Stimulated activated CD4-positive, alpha-beta T cell treated with anti-CD3 and anti-CD28 coated beads, Interleukin-15, amount 100 ng/mL, for 48 hours (primary cell): ENCODE measurements at places on chromosomes 1 and 21.

DNA sequence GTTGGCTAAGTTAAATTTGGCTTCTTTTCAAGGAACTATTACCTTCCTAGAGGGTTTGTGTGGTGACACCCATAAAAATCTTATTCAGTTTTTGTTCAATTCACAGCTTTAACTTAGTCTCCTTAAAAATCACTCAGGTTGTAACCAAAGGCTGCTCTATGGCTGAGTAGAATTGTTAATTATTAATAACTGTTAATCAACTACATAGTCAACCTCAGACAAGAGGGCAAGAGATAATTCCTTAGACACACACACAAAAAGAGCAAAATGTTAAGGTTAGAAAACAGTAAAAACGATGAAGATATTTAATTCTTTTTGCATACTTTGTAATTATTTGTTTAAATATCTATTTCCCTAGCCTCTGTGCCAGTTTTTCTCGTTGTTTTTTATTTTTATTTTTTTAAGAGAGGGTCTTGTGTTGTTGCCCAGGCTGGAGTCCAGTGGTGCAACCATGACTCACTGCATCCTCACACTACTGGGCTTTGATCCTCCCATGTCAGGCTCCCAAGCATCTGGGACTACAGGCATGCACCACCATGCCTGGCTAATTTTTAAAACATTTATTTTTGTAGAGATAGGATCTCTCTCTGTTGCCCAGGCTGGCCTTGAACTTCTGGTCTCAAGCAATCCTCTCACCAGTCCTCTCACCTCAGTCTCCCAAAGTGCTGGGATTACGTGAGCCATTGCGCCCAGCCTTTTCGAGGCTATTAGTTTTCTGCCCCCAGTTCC, 215.2 kb downstream of the DISC1 start:
- DNase-seq = no peak

DNA sequence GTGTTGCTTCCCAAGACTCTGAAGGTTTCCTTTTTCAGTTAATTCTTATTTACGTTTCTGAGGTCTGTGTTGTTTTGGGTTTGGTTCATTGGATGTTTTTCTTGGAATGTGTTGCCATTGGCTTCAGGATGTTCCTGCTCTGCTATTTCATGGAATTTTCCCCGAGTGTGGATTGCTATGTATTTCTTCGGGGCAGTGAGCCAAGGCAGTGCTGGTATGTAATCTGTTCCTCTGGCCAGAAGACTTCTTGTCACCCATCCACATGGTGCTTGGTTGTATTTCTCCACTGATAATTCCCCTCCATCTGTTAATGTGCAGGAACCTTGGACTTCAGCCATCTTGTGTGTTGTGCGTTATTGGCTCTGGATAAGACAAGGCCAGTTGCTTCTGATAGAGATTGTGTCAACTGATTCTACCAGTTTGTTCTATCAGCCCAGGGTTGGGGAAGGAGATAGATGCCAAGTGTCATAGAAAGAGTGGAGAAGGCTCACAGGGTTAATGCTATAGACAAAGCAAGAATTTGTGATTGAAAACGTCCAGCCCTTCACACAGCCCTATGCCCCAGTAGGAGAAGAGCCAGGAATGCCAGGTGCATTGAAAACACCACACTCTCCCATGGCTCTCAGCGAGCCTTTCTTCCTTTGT, 505.2 kb downstream of the PLPP3 start:
- no peak for DNase-seq

GRCh38 chr1:9691691-9692090, 40.2 kb downstream of the PIK3CD start:
- no peak for DNase-seq

DNA sequence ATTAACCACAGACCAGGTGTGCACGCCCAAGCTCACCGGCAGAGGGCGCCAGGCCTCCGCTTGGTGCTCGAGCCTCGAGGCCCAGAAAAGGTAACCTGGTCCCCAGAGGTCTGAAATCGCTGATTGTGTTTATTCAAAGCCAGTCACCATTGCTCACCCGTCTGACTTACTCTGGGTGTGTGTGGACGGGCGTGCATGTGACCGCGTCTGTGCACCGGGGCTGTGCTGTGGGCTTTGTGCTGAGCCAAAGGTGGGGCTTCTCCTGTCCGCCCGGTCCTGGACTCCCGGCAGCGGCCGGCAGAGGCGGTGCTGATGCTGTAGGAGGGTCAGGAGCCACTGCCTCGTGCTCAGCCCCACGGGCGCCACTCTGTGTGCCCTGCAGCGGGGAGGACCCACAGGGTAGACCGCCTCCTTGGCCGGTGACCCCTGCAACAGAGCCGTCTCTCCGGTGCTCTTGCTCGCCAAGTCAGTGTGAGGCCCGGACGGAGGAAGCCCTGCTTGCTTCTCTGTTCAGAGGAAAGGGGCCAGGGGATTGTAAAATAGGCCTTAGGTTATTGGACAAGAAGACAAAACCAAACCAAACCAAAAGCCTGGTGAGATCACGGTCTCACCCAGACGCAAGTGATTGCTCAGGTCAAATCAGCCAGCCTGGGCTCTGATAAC, 32.0 kb upstream of the BTG2 start:
- DNase-seq = peak; percentile 84

GRCh38 chr1:3356827-3357460, 97.5 kb upstream of the ARHGEF16 start:
- DNase-seq = no peak

GRCh38 chr1:225506727-225507126, 78.9 kb upstream of the LBR start:
- DNase-seq = no peak

DNA sequence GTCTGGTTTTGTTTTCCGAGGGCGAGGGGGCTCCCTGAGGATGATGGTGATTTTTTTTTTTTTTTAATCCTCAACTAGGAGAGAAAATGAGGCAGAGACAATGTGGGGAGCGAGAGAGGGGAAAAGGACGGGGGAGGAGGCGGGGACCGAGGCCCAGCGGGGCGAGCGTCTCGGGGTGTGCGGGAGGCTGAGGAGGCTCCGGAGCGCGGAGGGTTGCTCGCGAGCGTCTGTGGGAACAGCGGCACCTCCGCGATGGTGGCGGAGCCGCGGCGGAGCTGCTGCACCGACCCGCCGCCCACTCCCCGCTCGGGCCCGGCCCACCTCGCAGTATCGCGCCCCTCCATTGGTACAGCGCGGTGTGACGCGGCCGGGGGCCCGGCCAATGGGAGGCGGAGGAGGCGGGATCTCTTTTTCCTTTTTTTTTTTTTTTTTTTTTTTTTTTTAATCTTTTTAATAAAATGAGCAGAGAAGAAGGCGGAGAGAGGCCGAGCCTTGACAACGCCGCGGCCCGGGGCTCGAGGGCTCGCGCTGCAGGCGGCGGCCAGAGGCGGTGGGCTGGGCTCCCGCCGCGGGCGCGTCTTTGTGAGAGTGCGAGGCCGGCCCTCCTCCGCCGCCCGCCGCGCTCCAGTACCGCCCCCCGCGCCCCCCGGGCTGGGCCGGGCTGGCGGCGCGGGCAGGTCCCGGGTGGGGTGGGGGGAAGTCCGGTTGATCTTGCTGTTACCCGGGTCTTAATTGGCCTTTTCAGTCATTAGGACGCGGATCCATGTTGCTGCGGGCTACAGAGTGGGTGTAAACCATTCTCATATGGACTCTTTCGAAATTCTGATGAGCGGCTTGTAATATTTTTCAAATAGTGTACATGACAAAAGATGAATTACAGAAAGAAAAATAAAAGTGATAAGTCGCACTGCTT, at the start of gene RERE:
Gene RERE, minus strand, starts transcription at position 229 of the 913 bp plus-strand sequence.
- peak; percentile 94 for DNase-seq

DNA sequence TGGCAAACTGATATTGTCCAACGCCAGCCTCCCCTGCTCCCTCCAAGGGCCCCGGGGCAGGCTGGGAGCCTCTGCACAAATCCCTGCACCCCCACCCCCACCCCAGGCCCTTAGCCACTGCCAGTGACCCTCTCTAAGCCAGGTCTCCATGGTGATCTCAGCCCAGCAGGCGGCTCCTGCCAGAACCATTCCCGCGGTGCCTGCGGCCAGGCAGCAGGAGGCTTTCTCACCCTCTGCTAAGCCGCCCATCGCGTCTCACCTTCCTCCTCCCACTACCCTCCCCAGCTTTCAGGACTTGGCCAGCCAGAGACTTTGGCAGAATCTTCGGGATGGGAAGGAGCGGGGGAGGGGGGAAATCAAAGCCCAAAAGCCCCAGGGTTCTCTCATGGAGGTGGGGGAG, 46.8 kb upstream of the WASF2 start:
- DNase-seq = no peak

GRCh38 chr1:9903801-9904527, 6.1 kb downstream of the CTNNBIP1 start:
- no peak for DNase-seq

DNA sequence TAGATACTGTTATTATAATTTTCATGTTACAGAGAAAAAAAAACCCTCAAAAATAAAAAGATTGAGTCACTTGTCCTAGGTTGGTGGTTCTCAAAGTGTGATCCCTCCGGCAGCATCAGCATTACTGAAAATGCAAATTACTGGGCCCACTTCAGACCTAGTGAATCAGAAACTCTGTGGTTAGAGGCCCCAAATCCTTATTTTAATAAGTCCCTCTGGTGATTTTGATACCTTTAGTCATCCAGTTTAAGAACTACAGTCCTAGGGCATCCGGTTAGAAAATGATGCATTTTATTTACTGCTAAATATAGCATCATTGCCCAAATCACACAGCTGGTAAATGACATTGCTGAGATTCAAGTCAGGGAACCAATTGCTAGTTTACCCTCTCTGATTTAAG, 203.7 kb upstream of the RUNX1 start:
- no peak for DNase-seq

DNA sequence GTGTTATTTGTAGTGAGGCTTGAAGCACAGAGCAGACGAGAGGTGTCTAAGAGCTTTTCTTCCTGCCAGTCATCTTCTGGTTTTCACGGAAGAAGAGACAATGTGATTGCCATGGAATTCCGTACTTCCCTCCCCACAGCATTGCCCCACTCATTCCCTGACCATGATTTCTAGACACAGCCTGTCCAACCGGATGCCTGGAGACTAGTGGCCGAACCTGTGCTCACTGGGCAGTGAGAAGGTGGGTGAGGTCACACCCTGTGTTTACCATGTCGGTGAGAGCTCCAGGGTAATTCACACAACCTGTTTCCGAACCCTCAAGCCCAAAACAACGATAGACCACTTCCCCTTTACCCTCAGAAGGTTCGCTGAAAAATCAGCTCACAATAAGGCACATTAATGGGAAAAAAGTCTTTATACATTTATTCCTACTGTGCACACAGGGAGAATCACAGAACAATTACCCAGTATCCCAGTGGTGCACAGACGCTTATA, 271.9 kb upstream of the FMN2 start:
- no peak for DNase-seq

GRCh38 chr1:157407917-157408525, 144.3 kb downstream of the FCRL5 start:
- no peak for DNase-seq

GRCh38 chr1:207919523-207920170, 8.7 kb upstream of the CD34 start:
- no peak for DNase-seq

GRCh38 chr1:235898126-235898525, 31.4 kb upstream of the LYST start:
- no peak for DNase-seq

DNA sequence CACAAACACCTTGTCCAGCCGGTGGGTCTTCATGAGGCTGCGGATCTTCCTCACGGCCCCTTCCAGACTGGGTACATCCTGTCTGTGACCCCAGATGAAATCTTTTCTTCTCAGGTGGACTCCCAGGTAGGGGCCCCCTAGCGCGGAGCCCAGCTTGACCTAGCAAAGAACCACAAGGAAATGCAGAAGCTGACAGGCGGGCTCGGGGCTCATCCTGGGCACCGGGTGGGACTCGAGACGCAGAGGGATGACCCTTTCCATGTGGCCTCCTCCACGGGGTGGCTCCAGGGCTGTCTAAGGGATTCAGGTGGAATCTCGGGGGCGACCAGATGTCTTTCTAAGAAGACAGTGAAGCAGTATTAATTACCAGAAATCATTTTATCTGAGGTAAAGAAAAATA, 17.8 kb downstream of the POFUT2 start:
- no peak for DNase-seq

DNA sequence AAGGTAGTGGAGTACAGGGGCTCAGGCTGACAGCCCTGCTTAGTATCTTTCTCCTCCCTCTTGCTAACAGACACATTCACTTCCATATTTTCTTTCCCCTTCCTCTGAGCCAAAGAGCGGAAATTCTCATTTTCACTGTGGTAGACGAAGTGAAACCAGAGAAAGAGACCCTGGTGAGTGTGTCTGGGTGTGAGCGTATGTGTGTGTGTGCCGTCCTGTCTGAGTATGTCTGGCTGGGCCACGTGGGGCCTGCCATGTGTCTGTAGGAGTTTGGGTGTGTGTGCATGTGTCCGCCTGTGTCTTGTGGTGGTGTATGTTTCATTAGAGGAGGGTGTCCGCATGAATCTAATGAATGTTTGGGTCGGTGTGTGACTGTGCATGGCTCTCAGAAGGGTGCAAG, 1.7 kb downstream of the COL8A2 start:
- DNase-seq = no peak

GRCh38 chr1:32400876-32401631, 6.8 kb upstream of the BSDC1 start:
- DNase-seq = peak; percentile 10

DNA sequence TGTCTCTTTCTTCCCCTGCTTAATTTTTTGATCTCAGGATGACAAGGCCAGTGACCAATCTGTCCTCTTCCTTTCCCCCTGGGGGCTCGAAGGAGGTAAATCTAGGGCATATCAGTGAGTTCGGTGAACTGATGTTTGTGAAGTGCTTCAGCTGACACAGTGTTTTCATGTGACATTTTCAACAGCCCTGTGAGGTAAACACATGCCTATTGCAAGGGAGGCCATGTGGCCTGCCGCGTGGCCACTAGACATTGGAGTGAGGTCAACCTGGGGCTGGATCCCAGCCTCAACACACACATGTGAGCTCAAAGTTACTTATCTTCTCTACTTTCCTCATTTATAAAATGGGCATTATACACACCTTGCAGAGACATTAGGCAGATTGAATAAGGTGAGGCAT, 126.3 kb downstream of the PLPP3 start:
- DNase-seq = no peak

- no peak for DNase-seq
These were observed 158.2 kb downstream of the PBX1 start for GRCh38 chr1:164716992-164717703.

- no peak for DNase-seq
These were observed 4.0 kb upstream of the OR11L1 start for GRCh38 chr1:247845693-247846017.

DNA sequence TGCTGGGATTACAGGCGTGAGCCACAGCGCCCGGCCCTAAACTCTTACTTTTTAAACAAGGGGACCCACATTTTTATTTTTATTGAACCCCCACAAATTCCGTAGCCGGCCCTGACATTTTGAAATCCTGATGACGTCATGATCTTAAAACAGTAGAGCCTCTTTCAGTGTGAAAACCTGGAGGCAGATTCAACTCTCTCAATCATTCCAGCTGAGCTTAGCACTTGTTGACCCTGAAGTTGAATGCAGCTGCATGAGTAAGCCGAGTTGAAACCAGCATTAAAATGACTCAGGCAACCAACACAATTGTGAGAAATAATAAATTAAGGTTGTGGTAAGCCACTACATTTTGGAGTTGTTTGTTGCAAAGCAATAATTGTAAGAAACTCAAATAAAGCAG, 93.9 kb upstream of the ADGRL4 start:
- no peak for DNase-seq

GRCh38 chr21:38354746-38355145, 98.0 kb downstream of the KCNJ15 start:
- no peak for DNase-seq

GRCh38 chr1:96660051-96660450, 61.5 kb upstream of the PTBP2 start:
- DNase-seq = no peak
